ENCODE measurements at places on chromosomes 6 and 20. TPM values are rescaled to one million over a fixed set of nuclear protein-coding genes. Genes with fewer than 3 reads are reported as not detected.
A peak's percentile ranks its signal among the peaks of the same experiment; 100 is the strongest.

DNA sequence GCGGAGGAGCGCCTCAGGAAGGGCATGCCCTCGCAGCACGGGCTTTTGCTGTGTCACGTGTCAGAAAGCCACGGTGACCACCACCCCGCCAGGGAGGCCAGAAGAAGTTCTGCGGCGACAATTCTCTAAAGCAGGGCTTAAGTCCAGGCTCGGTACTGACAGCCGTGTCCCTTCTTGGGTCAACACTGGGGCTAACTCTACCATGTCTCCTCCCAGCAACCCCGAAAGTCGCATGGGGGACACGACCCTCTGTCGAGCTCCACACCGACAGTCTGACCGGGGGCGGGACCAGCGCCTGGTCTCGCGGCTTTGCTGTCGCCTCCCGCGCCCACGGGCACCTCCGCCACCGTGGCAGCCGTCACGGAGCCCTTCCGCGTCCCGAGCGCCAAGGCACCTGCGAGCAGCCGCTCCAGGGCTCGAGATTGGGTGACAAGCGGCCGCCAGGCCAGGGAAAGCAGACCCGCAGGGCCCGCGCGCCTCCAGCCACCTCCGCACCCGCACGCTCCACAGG, 534 bp downstream of the NANP start:
- no peak for DNase-seq

GRCh38 chr6:8108031-8108660, 5.8 kb upstream of the EEF1E1 start:
- DNase-seq = peak; percentile 43

- no peak for DNase-seq
These were observed 13.0 kb downstream of the UNC5CL start for GRCh38 chr6:41025966-41026530.

VNN1 gene
- total RNA-seq = 0.65 TPM

GRCh38 chr6:73923905-73924485, 228.0 kb downstream of the CD109 start:
- no peak for DNase-seq

GRCh38 chr6:12189661-12190060, 100.5 kb upstream of the EDN1 start:
- no peak for DNase-seq

DNA sequence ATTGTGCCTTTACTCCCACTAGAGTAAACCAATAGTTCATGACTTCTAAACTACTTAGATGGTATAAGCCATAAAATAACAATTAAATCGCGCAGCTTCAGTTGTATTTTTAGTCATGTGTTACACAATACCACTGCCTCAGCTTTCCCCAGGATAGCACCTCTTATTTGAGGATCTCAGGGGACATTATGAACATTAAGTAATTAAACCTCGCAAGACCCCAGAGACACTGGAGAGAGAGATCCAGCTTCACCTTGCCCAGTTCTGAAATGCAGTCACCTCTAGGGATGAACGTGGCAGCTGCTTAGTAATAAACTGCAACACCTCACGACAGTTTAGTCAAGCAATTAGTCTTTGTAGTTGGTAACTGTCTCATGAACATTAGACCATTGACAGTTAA, 87.1 kb downstream of the CFAP61 start:
- no peak for DNase-seq

DNA sequence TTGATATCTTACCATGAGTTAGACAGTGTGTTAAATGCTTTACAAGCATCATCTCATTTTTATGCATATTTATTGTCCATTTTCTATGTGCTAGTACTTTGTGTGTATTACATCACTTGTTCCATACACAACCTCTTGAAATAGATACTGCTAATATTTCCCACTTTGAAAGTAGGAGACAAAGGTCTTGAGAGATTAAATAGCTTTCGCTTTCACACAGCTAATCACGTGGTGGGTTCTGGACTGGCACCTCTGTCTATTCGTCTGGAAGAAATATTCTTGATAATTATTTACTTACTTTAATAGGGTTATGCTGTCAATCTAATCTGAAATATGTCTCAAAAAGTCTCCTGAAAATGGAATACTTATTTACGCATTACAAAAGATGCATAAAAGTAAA, 30.2 kb downstream of the EPHA7 start:
- no peak for DNase-seq

MOG gene
- total RNA-seq = not detected

Data from PC-9 (cell line).